ENCODE measurements at places on chromosomes 2 and 18.
A peak's percentile ranks its signal among the peaks of the same experiment; 100 is the strongest.

DNA sequence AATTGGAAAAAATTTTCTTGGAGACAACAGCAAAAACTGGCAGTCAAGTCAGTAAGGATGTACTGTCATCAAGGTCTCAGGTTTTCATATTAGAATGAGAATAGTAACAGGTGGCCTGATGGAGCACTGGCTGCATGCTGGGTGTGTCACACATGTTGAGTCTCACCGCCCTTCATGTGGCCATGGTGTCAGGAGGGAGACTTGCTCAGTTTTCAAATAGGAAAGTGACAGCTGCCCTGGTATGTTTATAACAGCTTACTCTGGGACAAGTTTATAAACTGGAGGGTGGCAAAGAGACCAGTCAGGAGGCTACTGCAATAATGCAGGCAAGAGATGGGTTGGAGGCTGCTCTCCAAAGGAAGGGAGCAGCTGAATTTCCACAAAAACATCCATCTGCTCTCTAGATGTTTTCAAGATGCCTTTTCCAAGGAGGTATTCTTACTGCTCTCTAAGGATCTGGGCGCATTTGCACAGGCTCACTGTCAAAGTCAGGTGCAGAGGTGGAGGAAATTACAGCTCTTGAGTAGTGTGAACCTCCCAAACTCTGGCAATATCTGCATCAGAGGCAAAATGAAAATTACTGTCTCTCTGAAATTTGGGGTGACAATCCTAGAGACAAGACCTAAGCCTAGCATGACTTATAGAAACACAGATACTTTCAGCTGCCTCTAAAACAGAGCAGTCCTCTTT lies 321.9 kb upstream of the RAB12 start:
- peak; percentile 28 for DNase-seq

DNA sequence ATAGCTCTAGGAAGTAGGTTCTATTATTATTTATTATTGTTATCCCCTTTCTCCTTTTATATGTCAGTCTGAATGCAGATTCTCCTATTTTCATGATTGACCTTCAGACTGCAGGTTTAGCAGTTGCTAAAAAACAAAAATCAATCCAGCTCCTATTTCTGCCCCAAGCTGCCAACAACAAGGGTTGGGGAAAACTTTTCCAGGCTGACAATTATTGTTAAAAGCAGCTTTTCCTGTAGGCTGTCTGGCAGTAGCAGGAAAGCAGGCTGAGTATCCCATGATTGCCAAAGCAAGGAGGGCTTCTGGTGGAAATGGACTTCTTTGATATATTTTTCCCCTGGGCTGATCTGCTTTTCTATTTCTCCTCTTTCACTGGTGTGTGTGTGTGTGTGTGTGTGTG lies 78.0 kb upstream of the CTLA4 start:
- DNase-seq: peak; percentile 31

DNA sequence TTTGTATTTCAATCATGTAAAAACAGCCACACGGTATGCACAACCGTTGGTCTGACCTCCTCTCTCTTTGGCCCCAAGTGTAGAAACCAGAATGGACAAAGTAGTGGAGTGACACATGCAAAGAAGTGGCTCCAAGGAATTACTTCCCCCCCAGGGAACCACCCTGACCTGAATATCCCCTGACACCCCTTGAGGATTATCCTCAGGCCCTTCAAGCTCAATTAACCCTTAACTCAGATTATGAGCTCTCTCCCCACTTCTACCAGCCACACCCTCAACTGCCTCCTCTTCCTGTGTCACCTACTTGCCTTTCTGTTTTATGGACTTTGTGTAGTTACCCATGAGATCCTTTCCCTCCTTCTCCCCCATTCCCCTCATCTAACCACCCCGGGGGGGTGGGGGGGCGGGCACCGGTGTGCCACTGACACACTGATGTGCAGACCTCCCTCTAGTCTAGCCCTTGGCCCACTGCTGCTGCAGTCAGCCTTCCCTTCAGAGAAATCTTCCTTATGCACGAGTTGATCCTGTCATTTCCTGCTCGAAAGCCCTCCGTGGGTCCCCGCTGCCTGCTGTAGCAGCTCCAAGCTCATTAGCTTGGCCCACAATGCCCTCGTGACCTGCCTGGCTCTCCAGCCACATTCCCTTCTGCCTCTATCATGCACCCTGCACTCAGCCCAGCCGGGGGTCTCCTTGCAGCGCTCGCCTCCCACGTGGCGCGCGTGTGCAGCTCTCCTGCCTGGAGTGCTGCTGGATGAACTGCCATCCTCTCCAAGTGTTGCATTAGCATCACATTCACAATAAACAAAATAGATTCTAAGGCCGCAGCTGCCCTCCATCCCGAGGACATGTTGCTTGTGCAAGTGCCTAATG lies 40.1 kb upstream of the TMEM177 start:
- no peak for DNase-seq

DNA sequence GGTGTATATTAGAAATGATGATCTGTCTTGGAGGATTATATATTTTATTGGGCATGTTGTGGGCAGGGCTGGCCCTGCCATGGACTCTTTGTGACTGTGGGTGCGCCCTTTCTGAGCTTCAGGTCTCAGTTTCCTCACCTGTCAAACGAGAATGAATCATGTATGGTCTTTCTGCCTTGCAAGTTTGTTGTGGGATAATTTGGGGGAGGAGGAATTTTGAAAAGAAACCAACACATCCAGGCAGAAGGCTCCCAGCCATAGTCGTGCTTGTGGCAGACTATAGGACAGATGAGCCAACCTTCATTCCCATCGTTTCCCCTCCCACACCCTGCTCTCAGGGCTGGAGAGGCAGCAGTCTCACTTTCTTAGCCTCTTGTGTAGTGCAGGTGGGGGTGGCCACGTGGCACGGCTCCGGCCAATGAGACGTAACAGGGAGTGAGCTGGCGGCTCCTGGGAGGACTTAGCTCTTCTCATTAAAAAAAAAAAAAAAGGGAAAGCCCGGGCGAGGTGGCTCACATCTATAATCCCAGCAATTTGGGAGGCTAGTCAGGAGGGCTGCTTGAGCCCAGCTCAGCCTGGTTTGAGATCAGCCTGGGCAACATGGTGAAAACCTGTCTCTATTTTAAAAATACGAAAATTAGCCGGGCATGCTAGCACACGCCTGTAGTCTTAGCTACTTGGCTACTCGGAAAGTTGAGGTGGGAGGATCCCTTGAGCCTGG lies 63.1 kb downstream of the RHOB start:
- DNase-seq: no peak

DNA sequence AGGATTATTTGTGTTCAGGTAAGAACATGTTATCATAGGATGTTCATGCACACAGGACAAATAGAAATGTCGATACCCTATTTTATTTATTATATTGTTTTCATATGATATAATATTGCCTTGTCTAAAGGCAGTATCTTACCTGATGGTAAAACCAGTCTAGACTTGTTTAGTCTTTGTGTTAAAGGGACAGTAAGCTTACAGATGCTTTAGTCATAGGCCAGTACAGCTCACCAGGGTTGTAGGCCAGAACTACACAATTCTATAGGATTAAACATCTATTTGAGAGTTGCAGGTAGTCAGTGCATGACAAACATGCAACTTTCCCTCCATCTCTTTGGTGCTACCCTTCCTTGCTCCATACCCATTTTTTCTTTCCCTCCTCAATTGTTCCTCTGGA lies 158.5 kb downstream of the GALNT3 start:
- no peak for DNase-seq

GRCh38 chr18:59885579-59886163 lies 14.1 kb upstream of the PMAIP1 start:
- no peak for DNase-seq

DNA sequence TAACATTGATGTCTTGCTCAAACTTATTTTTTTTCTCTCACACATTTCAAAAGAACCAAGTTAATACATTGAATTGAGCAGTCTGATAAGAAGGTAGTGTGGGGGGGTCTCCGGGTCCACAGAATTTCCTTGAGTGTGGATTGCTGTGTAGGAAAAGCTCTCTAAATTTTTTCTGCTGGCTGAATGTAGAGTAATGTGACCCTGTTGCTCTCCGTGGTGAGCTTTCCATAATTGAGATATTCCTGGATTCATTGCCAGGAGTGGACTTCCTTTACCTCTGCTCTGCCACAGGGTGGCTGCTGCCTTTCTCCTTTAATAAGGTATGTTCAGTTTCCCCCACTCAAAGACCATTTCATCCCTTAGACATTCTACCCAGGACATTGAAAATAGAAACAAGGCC lies 50.9 kb downstream of the PKP4 start:
- no peak for DNase-seq

GRCh38 chr2:99386011-99386410 lies 48.8 kb downstream of the EIF5B start:
- no peak for DNase-seq

GRCh38 chr2:191386938-191387536 lies 141.8 kb downstream of the MYO1B start:
- no peak for DNase-seq

DNA sequence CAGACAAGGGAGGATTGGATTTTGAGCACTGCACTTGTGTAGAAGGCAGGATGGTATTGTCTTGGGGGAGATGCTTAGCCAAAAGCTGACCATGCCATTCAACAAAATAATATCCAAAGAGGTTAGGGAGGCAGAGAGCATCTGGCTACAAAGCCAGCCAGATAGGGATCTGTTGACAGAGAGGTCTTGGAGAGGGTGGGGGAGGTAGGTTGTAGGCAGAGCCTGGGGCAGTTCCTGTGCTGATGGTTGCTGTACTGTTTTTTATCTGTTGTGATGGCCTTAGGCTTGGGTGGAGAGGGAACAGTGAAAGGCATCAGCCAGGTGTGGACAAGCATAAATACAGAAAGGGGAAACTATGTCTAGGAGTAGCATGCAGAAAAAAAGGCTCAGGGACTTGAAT lies 100.9 kb downstream of the AQP4 start:
- DNase-seq: no peak

DNA sequence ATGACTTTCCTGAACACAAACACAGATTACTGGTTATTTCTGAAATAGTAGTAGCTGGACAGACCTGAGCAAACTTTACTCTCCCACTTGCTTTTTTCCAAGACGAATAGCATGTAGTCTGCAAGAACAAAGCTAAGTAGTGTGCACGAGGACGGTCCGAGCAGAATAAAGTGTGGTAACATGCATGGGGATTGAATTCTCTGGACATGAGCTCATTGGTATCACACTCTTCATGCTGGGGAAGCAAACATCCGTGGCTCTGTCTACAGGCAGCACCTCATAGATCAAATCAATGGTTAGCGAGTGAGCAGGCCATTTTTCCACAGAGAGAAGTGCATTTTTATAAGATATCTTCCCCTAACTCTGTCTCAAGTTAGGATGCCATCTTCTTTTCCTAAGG lies 164.8 kb upstream of the STK17B start:
- no peak for DNase-seq

- no peak for DNase-seq
These were observed 36.5 kb upstream of the CYTIP start for GRCh38 chr2:157480182-157480961.

- DNase-seq: no peak
These were observed 65.0 kb downstream of the LINC00305 start for GRCh38 chr18:64083916-64084315.

DNA sequence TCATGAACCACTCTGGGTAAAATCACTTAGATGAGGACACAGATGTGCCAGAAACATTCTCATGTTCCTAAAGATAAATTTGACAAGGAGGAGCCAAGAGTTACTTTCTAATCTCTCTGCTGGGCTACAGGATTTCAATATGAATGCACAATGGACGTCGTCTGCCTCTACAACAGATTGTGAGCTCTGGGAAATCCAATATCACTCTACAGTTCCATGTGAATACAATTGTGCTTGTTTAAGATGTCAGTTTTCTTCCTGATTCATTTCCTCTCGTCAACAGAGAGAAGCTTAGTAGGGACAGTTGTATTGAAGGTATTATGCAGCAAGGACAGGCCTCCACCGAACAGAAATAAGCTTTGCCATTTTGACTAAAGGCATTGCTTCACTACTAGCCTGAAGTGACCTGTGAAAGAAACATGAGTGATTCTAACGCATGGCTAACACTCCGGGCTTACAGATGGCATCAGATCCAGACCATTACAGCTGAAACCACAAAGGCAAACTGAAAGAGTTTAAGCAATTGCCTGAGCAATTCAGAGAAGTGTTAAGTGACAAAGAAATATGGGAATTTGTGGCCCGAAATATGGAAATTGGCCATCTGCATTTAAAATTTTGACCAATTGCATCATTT lies 1591.5 kb downstream of the LRP1B start:
- DNase-seq: no peak

- no peak for DNase-seq
These were observed 222.8 kb downstream of the NAPG start for GRCh38 chr18:10748641-10749040.

DNA sequence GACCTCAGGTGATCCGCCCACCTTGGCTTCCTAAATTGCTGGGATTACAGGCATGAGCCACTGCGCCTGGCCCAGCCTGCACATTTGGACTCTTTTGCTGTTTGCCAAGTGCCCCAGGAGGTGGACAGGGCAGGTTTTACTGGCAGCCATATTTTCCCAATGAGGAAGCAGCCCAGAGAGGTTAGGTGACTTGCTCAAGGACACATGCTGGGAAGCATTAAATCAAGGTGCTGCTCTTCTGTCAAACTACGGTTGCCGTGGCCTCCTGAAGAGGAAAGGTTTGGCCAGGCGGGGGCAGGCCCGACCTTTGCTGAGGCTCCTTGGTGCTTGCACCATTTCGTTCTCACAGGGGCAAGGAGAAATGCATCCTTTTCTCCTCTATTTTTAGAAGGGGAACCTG lies 44.0 kb downstream of the DNMT3A start:
- no peak for DNase-seq

GRCh38 chr18:79750980-79751571 lies 46.7 kb upstream of the KCNG2 start:
- DNase-seq: peak; percentile 16

DNA sequence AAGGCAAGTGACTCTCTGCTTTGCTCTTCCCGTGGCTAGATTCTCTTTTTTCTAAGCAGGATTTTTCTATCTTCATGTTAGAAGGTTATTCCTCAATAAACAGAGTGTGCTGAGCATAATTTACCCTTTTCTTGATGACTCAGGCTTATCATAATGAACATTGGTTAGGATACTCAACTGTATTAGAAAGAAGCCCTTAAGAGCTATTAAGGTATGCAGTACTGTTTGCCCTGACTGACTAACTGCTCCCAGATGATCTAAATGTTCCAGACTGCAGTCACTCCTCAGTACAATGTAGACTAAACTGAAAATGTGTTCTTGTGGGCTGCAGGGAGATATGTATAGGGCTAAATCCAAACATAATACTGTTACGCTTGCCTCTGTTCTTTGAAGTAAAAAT lies 687.8 kb downstream of the NUP35 start:
- no peak for DNase-seq

Data from right hindlimb (tissue), 1 donor.